ENCODE measurements at places on chromosomes 2 and 18. TPM values are rescaled to one million over a fixed set of nuclear protein-coding genes. Genes with fewer than 3 reads are reported as not detected.

- no peak for DNase-seq
Observed at GRCh38 chr18:40017021-40017420, 1938.0 kb upstream of the PIK3C3 start.

GRCh38 chr2:74103763-74104162, 43.9 kb downstream of the BOLA3 start:
- no peak for DNase-seq

- DNase-seq, result no peak
Observed at GRCh38 chr2:86194751-86195054, 559 bp downstream of the IMMT start.

- no peak for DNase-seq
Observed at GRCh38 chr2:9484533-9484932, 10.2 kb downstream of the IAH1 start.

DNA sequence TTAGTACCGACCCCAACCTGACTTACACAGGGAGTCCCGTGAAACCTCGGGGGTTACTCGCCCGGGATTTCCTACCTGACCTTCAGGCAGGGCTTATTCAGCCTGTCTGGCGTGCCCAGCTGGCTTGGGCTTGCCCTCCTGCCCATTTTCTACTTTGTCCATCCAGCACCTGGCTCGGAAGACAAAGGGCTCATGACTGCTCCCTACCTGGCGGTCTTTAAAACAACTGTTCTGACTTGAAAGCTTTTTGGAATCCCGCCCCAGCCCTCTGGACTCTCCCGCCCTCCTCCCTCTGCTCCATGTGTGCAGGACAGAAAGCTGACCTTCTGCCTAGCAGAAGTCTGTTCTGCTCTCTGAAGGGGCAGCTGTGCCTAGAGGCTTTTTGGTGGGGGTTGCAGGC, 43.1 kb downstream of the ACKR3 start:
- DNase-seq, result no peak

The SEMA4C gene
- 20.6 TPM for total RNA-seq

DNA sequence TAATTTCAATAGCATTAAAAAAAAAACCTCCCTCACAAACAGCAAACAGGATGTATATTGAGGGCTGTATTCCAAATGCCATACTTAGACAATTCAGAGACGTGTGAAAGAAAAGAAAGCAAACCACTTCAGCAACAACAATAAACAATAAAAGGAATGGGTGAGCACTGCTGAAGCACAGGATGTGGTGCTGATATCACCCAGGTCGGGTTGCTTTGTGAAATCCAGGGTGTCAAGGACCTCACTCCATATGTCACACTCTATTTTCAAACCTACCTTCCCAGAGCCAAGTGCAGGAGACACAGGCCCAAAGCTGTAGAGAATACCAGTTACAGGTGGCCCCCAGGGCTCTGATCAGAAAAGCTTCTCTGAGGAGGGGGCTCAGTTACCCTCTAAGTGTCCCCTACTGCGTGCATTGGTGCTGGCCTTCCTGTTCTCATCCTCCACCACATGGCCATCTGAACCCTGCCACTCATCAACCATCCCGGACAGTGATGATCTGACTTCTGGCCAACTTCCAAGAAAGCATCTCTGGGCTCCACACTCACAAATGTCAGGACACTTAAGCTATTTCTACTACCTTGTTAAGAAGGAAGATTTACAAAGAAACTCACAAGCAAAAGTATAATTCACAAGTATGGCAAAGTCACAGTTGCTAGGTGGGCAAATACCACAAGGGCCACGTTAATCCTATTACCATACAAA, 363.0 kb downstream of the SS18 start:
- no peak for DNase-seq

DNA sequence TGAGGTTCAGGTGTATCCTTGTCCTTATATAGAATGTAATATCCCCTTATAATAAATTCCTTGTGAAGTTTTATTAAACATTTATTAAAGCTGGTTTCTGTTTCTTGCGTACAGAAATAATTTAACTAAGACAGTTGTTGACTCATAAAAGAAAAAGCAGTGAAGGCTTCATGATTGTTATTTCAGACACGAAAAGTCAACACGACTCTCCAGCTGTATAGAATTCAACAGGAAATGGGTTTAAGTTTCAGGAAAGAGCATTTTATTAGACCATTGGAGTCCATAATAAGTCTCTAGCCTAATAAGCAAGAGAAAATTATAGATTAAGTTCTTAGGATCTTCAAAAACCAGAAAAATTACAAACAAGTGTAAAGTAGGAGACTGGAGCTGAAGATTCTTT, 62.2 kb downstream of the KCNE4 start:
- no peak for DNase-seq

All from activated T-helper 1 cell treated with anti-CD3 and anti-CD28 coated beads, Interleukin-12 subunit alpha, Interleukin-12 subunit beta, Interleukin-2, Interleukin-4 antibody, amounts not matched to agents 30 ng/mL and 10 ng/mL and 1 ng/mL, durations not matched to agents 14 hours and 24 hours and 36 hours (primary cell).